Islet precursor cell (in vitro differentiated cells): ENCODE measurements at places on chromosomes 1 and 21.
A peak's percentile ranks its signal among the peaks of the same experiment; 100 is the strongest.

GRCh38 chr21:34734696-34735095 lies 65.9 kb downstream of the CLIC6 start:
- DNase-seq: no peak

DNA sequence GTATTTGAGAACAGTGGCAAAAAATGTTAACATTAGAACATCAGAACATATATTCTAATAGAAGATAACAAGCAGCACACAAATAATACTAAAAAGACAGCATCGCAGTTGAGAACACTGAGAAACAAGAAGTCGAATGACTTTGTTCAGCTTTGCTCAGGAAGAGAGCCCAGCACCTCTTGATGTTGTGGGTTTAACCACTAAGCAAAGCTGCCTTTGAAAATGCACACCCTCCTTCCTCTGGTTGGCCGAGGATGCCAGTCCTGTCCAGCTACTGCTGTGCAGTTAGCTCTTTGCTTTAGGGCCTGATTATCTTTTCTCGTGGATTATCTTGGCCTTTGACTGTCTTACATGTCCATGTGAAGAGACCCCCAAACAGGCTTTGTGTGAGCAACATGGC lies 60.5 kb downstream of the SPATA46 start:
- no peak for DNase-seq

- DNase-seq: no peak
Measured at GRCh38 chr1:190711069-190711468, 233.4 kb upstream of the BRINP3 start.

- DNase-seq: no peak
Measured at GRCh38 chr1:155051777-155052398, 772 bp downstream of the ADAM15 start.

- DNase-seq: no peak
Measured at GRCh38 chr1:201163707-201164106, 9.4 kb upstream of the TMEM9 start.

DNA sequence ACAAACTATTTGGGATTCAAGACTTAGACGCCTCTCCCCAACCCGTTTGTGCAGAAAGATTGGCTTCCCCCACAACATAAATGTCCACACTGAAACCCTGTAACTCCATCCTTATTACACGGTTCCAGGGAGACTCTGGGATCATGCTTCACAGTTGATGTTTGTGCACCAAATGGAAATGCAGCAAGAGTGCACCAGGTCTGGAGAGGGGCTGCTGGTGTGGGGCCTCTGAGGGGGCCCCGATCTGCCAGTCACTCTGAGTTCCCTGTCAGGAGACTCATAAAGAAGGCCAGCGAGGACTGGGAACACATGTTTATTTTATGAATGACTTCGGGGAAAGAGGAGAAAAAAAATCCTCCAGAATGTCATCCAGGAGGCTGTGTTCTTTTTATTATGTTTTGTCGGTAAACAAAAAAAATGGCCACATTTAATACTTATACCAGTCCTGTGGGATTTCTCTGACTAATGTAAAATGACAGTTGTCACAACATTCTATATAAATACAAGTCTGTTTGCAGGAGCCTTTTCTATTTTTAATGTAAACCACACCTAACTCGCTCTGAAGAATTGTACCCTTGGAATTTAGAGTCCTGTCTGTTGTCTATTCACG lies 439.1 kb upstream of the VAMP3 start:
- DNase-seq: peak; percentile 6

- DNase-seq: peak; percentile 49
Measured at GRCh38 chr1:203521074-203521794, 27.3 kb downstream of the OPTC start.

DNA sequence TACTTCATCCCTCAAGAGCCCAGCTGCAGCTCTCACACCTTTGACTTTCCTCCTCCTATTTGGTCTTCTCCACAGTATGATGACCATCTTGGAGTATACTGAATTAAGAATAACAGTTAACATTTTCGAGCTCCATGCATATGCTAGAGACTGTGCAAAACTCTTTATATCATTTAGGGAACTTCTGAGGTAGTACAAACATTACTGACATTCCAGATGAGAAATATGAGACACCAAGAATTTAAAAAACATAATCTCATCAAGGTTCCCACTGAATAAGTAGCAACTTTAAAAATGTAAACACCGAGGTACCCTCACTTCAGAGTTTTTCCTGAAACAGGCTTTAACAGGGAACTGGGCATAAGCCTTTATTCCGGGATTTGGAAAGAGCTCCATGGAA lies 22.7 kb downstream of the FMO3 start:
- DNase-seq: no peak

GRCh38 chr1:3847081-3847480 lies 9.9 kb downstream of the CEP104 start:
- DNase-seq: no peak

- DNase-seq: no peak
Measured at GRCh38 chr1:66359269-66359668, 174.7 kb upstream of the SGIP1 start.

DNA sequence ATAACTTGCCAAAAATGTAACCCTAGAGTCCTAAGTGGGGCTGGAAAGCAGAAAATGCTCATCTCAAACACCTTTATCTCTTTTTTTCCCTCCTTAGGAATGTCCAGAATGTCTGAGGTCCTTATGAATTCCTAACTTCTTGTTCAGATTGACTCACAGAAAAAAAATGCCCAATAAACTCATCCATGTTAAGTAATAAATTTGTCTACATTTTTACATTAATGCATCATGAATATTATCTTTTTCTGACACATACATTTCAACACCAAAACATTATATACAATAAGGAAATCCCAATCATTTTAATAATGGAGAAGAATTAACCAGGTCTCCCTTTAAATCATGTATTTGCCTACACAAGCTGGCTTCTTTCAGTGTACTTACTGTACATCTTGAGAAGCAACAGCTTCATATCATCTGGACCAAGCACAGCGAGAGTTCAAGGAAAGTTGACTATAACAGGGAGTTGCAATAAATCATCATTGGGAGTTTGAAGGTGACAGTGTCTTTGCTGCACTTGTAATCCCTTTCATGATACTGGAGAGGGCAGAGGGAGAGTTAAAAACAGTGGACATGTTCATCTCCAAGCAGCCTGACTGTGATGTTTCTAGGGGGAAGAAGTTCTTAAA lies 565.2 kb downstream of the LTN1 start:
- DNase-seq: no peak

DNA sequence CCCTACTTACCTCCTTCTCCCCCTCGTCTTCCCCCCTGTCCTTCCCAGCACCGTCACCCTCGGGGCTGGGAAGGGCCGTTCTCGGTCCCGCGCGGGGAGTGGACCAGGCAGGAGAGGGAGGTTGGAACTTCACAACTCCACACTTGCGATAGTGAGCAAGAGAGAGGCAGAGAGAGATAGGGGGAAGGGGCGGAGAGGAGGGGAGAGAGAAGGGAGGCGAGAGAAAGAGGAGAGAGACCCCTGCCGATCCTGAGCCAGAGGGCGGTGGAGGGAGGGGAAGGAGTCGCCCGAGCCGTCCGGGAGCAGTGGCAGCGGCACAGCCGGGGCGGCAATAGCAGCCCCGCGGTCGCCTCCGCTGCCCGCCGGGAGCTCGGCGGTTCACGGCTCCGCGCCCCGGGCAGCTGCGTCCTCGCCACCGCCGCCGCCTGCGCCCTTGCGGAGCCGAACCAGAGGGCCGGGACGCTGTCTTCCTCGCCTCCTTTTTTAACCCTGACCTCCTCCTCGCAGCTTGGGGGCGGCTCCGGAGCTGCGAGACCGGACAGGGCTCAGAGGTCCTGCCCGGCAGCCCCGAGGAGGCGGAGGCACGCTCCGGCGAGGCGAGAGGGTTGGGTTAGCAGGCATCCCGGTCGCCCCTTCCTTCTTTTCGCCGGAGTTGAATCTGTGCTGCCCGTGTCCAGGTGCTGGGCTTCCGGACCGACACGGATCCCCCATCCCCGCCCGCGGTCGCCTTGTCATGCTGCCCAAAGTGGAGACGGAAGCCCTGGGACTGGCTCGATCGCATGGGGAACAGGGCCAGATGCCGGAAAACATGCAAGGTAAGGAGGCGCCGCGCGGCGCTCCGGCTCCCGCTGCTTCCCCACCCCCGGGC lies 11.7 kb downstream of the NR5A2 start:
- peak; percentile 76 for DNase-seq

DNA sequence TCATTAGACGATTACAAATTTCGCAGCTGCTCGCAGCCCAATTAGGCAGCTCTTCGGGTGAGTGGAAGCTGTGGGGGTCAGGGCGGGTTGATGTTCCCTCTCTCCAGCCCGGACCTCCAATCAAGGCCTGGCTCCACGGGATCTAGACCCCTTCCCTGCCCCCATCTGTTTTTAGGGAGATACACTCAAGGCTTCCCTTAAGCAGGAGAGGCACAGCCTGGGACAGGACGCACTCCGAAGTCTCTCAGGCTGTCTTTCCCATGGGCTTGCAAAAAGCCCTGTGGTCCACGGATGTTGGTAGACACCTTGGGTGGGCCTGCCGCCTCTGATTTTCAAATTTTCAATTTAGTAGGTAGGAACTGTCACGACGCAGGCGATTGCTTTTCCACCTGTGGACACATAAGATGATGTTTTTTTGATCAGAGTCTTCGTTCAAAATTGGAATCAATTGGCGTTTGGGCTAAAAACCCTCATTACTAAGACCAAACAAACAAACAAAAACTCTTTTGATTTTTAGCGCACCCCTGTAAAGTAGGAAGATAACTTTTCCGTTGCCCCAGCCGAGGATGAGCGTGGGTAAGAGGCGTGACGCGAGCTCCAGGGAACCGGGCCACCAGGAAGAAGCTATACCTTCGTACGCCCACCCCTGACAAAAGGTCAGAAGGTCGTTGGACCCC lies 2.5 kb upstream of the LHX8 start:
- no peak for DNase-seq

DNA sequence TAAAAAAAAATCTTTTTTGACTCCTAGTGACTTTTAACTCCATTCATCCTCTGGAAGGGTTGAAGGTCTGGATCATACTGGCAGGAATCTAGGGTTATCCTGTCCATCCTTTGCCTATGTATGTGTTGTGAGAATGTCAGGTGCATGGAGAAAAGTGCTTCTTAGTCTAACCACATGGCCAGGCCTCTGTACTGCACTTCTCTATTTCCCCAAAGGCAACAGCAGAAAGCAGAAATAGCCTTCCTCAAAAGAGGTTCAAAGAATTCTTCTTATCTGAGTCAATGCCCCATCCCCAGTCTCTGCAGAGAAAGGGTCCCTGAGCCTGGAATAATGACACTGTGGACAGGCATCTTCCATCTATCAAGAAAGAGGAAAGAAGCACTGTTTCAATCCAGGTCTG lies 85.7 kb upstream of the CD34 start:
- no peak for DNase-seq

- DNase-seq: no peak
Measured at GRCh38 chr21:33374450-33375096, 28.6 kb upstream of the IFNGR2 start.

- DNase-seq: no peak
Measured at GRCh38 chr1:33836911-33837310, 27.0 kb upstream of the HMGB4 start.

DNA sequence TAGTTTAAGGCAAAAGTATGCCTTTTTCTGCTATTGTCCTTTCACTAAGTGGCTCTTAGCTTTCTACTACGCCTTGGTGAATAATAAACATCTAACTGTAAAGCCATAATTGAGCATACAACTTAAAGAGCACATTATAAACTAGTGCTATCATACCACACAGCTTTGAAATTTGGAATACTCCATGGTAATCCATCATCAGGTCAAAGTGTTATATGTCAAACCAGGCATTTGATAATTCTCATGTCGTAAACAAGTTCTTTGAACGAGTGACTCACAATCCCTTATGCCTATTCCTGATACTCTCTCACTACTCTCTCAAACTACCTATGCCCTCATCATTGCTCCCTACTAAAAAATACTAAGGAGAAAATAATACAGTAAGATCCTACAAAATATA lies 60.3 kb upstream of the FMN2 start:
- DNase-seq: no peak

DNA sequence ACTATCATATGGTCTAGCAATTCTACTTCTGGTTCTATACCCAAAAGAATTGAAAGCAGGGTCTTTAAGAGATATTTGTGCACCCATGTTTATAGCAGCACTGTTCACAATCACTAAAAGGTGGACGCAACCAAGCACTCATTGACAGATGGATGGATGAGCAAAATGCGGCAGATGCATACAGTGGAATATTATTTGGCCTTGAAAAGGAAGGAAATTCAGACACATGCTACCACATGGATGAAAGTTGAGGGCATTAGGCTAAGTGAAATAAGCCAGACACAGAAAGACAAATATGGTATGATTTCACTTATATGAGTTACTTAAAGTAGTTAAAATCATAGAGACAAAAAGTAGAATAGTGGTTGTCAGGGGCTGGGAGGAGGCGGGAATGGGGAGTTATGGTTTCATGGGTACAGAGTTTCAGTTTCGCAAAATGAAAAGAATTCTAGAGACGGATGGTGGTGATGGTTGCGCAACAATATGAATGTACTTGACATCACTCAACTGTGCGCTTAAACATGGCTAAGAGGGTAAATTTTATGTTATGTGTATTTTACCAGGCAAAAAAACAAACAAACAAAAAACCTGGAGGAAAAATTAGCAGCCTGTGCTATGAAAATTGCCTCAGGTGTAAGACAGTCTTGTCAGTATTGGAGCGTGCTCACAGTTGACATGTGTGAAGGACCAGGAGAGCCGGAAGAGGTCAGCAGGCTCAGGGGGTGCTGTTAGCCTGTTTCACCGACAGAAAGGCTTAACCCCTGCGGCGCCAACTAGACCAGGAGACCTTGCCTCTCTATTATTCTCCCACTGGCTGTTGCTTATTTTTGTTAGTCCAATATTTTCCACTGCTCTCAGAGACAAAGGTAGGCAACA lies 26.5 kb downstream of the CD247 start:
- no peak for DNase-seq

DNA sequence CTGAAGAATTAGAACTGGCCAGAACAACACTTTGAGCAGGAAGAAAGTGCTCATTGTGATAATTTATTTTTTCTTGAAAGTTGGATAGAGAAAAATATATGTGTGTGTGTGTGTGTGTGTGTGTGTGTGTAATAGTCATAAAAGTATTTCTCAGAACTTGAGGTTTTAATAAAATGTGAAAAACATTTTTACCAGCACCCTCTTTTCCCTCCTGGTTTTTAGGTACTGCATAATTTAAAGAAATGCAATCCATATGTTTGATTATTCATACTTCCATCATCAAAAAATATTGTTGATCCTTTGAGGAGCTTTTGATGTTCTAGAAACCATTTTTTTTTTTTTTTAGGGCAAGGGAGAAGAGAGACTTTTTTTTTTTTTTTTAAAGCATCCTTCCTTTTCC lies 66.8 kb upstream of the JUN start:
- DNase-seq: no peak

GRCh38 chr1:30693366-30693765 lies 30.0 kb downstream of the MATN1 start:
- DNase-seq: no peak

- DNase-seq: no peak
Measured at GRCh38 chr1:209326831-209327230, 256.7 kb upstream of the CAMK1G start.

GRCh38 chr1:5423109-5423508 lies 569.1 kb downstream of the NPHP4 start:
- peak; percentile 72 for DNase-seq
